ENCODE measurements at places on chromosomes 5 and 9.

GRCh38 chr5:157600252-157600651, 24.7 kb upstream of the ADAM19 start:
- DNase-seq = no peak

GRCh38 chr9:116979456-116979855, 292.4 kb downstream of the TRIM32 start:
- DNase-seq = no peak

GRCh38 chr9:131727184-131727759, 12.6 kb downstream of the RAPGEF1 start:
- no peak for DNase-seq

- DNase-seq = no peak
These were observed 15.8 kb upstream of the PSAT1 start for GRCh38 chr9:78280982-78281668.

GRCh38 chr9:103734471-103734870, 359.6 kb upstream of the SMC2 start:
- DNase-seq = no peak

DNA sequence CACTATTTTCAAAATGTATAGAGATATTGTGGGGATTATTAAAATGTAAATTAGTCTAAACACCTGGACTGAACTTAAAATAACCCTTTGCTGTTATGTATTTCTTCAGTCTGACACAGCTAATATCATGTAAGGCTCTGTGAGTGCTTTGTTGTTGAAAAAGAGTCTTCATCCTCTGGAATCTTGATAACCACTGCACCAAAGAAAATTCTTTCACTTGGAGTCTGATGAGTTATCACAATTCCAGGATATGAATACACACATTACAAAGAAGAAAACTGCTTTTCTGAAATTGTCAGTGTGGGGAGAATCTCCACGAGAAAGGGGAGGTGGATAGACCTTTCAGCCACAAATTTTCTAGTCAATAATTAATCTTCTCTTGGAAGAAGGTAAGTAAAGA, 42.3 kb upstream of the TARS1 start:
- DNase-seq = no peak

GRCh38 chr5:53479590-53480415, 626 bp upstream of the FST start:
- DNase-seq = no peak

GRCh38 chr9:74281674-74282073, 215.5 kb upstream of the RORB start:
- DNase-seq = no peak

- no peak for DNase-seq
These were observed 1.5 kb downstream of the EGFL7 start for GRCh38 chr9:136664000-136664915.

GRCh38 chr9:36320466-36320865, 62.2 kb upstream of the GNE start:
- DNase-seq = no peak

GRCh38 chr9:89439571-89439970, 58.3 kb downstream of the SEMA4D start:
- no peak for DNase-seq

- no peak for DNase-seq
These were observed 104.6 kb upstream of the RETREG1 start for GRCh38 chr5:16721151-16722096.

DNA sequence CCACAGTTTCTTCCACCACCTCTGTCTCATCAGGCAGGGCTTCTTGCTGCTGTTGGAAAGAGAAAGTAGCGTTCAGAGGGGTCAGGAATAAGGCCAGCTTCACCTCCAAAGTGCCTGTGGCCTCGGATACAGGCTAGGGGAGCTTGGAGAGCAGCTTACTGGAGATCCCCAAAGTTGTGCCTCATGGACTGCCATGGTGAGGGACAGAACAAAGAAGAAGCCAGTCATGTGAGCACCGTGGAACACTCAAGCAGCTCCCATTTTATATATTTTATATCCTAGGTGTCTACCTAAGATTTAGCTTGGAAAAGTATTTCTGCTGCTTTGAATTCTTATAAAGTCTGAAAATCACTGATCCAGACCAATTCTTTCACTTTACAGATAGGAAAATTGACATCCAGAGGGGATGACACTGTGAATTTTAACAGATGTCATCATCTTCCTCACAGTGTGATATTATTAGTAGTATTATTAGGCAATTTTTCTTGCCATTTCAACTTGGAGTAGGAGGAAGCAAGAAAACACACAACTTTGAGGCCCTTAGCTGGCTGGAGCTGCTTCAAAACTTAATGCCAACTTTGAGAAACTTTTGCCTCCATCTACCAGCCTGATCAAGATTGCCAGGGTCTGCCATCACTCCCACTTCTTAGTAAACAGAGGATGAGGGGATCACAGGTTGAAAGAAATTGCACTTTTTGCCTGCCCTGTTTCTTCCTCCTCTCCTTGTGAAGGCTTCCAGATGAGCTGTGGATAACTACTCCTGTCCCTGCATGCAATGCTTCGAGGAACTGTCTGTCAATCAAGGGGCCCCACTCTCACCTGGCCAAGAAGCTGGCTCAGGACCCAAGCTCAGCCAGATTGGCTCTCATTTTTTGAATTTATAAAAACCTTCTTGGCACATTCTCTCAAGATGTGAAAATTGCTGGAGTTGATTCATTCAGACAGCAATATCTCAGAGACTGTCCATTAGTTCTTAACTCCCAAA, 11.8 kb downstream of the SPARC start:
- DNase-seq = no peak

DNA sequence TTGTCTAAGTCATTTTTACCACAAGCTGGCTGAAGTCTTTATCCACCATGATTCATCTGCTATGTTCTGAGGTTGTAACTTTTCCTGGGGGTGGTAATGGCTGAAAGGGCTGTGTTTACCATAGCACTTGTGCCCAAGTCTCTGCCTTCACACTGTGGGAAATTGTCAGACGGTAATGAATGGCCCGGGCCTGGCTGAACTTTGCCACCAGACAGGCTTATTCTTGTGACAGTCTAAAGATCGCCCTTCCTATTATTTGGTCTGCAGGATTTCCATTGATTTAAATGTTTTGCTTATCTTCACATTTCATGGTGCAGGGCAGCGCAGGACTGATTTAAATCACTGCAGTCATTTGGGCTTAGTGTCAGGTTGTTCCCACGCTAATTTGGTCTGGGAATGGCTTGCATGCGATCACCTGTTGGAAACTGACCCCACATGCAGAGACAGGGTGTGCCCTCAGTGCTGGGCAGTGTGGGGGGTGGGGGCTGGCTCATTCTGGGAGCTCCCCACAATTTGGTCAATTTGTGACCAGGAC, 109.3 kb upstream of the ICE1 start:
- no peak for DNase-seq

DNA sequence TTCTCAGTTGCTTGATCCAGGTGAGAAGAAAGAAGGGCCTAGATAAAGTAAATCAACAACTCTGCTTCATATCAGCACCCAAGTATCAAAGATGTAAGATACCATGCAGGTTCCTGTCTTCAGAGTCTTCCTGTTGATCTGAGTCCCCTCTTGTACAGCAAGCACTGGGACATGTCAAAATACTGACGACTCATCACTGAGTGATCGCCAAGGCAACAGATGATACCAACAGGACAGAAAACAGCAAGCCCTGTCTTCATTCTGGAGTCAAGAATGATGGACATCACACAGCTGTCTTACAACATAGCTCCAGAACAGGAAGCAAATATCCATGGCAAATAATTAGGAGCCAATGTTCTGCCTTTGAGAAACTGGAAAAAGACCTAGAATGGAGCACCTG, 83.7 kb downstream of the TARS1 start:
- DNase-seq = no peak

DNA sequence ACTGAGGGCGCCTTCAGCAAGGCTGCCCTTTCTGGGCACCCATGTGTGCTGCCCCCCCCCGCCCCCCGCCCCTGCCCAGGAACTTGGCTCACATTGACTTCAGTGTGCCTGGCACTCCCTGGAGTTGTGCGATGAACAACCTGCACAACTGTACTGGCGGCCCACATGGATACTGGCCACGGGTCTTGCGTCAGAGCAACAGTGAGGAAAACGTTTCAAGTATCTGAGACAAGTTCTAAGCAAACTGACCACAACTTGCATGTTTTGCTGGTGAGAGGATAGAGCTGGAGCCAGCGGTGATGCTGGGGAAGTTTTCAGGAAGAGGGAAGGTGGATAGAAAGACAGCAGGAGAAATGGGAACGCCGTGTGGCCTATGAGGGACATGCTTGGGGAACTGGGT, 45.4 kb downstream of the HABP4 start:
- DNase-seq = no peak

DNA sequence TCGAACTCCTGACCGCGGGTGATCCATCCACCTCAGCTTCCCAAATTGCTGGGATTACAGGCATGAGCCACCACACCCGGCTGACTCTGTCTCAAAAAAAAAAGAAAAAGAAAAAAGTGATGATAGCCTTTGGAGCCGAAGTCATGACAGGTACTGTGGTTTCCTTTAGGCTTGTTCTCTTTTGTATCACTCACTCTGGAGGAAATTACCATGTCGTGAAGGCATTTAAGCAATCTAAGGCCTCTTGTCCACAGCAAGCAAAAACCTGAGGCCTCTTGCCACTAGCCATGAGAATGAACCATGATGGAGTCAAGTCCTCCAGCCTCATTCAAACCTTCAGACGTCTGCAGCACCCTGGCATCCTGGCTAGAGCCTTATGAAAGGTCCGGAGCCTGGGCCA, 286.1 kb downstream of the RAB3C start:
- DNase-seq = no peak

DNA sequence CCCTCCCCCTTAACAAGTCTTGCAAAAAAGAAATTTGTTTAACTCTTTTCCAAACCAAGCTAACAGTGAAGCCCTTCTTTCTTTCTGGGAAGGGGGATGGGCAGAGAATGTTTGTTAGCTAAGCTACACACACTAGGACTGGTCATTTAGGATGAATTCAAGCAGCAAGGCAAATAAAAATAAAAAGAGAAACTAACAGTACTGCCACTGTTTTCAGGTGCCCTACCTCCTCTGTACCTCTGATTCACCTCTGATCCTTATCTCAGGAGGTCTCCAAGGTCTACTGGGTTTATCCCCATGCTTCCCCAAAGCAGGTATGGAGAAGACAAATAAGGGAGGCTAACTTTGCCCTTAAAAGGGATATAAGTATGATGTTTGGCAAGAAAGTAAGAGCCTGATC, 52.9 kb downstream of the ELL2 start:
- DNase-seq = no peak

DNA sequence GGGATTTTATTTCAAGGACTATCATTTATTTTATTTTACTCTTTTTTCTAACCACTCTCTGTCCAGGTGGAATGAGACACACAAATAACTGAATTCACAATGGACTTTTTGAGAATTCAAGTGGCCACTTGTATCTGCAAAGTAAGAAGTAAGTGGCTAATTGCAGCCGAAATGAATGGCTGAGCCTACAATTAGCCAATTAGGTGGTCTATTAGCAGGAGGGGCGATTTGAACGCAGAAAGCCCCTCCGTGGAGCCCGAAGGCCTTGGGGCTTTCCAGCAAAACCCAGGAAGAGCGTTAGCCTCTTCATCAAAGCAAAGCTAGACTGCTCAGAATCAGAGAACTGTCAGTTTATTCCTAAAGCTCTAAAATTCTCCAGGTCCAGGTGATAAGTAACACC, 176.9 kb downstream of the EBF1 start:
- DNase-seq = no peak

GRCh38 chr9:89811356-89811755, 206.5 kb downstream of the GADD45G start:
- DNase-seq = no peak

DNA sequence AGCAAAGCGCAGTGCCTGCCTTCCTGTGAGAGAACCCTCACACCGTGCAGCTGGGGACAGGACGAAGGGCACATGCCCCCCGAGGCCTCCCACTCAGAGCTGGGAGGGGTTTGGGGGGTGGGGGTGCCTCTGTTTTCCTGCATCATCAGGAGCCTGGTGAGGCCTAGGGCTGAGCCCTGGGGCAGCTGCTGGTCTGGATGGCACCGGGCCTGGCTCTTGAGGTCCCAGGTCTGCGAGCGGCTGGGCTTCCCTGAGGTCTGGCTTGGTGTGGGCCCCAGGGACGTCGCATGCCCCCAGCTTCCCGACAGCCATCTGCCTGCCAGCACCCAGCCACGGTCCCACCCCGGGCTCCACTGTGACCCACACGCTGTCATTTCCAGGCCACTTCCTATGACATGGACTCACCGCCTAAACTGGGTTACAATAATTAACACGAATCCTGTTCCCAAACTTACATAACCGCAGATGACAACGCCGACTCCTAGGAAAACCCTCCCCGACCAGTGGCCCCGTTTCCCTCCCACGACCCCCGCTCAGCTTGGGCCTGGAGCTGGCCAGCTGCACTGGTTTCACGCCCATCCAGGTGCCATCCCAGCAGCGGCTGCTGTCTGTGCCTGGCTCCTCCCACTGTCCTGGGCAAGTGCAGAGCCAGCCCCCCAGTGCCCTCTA, 8.7 kb downstream of the NACC2 start:
- DNase-seq = no peak

- DNase-seq = no peak
These were observed 59.6 kb upstream of the SLC27A6 start for GRCh38 chr5:128905568-128906110.

- DNase-seq = no peak
These were observed 7.2 kb downstream of the CHMP5 start for GRCh38 chr9:33272061-33272460.

- no peak for DNase-seq
These were observed 40.6 kb upstream of the CHD1 start for GRCh38 chr5:98969400-98969799.

- no peak for DNase-seq
These were observed 36.7 kb downstream of the SARDH start for GRCh38 chr9:133701321-133701980.

DNA sequence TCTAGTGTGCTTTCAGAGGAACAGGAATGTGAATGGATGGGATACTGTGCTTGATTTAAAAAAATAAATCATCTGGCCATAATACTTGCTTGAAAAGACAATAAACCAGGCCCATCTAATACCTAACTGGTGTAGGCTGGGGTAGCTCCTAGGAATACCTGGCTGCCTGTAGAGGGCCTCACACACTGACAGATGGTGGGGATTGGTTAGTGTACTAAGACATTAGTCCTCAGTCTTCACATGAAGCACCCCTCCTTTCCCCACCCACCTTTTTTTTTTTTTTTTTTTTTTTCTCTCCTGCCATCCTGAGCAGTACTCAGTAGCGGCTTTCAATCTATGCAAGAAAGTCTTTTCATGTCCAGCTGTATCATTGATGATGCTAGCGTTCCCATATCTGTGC, 130.5 kb downstream of the ADGRV1 start:
- DNase-seq = no peak

Data from SIG-M5 (cell line).